ENCODE measurements at places on chromosomes 16 and 17. TPM values are rescaled to one million over a fixed set of nuclear protein-coding genes. Genes with fewer than 3 reads are reported as not detected.

The MPP2 gene
- total RNA-seq: 0.11 TPM

The PDK2 gene
- total RNA-seq: 13.1 TPM

The PDF gene
- total RNA-seq: 6.3 TPM

The ASPHD1 gene
- total RNA-seq: 0.17 TPM

The CHST4 gene
- not detected for total RNA-seq

The UBFD1 gene
- 54.8 TPM for total RNA-seq

The PRDM7 gene
- total RNA-seq: not detected

The ZNF821 gene
- total RNA-seq: 8.0 TPM

The BRICD5 gene
- 1.1 TPM for total RNA-seq

The KCNG4 gene
- total RNA-seq: not detected

The KRTAP1-3 gene
- not detected for total RNA-seq

The ENGASE gene
- 9.8 TPM for total RNA-seq

The CES1 gene
- total RNA-seq: 0.65 TPM

The CD7 gene
- under 0.01 TPM for total RNA-seq

The SULT1A4 gene
- total RNA-seq: 14.3 TPM

The NHLRC4 gene
- 2.3 TPM for total RNA-seq

The ABR gene
- 29.8 TPM for total RNA-seq

The SLC16A13 gene
- 1.3 TPM for total RNA-seq

The AOC3 gene
- 0.33 TPM for total RNA-seq

The HOXB8 gene
- total RNA-seq: 1.7 TPM
